ENCODE measurements at places on chromosomes 11 and 22. TPM values are rescaled to one million over a fixed set of nuclear protein-coding genes. Genes with fewer than 3 reads are reported as not detected.
A peak's percentile ranks its signal among the peaks of the same experiment; 100 is the strongest.

GRCh38 chr11:15483205-15483604 is 368.5 kb downstream of the INSC start:
- DNase-seq: no peak

The GGT1 gene
- total RNA-seq: 53.5 TPM

DNA sequence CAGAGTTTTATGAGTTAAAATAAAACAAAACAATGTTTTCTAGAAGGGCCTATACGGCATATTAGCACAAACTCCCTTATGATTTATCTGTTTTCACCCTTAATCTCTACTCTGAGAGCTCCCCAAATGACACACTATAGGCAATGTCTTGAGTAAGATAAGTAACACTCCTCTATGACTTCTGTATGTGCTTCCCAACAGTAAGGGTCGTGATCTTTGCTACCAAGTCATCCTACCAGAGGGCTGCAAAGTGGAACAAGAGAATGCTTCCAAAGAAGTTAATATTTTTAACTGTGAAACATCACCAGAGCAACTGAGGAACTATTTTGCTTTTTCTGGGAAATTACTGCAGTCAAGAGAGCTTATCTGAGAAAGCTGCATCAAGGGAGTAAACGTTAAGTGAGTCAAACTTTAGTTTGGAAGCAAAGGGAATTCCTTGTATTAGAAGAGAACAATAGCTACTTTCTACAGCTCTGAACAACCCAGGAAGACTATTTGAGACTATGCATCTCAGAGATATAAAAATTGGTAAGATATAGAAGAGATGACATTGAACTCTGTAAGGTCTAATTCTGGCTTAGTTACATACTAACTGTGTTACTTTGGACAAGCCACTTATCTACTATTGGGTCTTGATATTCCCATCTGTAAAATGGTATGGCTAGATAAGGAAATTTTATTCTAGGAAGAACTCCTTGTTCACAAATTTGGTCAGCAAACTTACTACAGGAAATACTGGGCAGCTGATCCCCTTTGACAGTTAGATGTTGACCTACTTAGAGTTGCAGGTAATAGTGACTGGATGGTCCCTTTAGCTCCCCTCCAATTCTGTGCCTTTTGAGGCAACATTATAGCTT is 43.7 kb upstream of the CCDC34 start:
- no peak for DNase-seq

GRCh38 chr11:95241681-95242081 is 10.7 kb upstream of the SESN3 start:
- DNase-seq: no peak

The SLC3A2 gene
- 464 TPM for total RNA-seq

DNA sequence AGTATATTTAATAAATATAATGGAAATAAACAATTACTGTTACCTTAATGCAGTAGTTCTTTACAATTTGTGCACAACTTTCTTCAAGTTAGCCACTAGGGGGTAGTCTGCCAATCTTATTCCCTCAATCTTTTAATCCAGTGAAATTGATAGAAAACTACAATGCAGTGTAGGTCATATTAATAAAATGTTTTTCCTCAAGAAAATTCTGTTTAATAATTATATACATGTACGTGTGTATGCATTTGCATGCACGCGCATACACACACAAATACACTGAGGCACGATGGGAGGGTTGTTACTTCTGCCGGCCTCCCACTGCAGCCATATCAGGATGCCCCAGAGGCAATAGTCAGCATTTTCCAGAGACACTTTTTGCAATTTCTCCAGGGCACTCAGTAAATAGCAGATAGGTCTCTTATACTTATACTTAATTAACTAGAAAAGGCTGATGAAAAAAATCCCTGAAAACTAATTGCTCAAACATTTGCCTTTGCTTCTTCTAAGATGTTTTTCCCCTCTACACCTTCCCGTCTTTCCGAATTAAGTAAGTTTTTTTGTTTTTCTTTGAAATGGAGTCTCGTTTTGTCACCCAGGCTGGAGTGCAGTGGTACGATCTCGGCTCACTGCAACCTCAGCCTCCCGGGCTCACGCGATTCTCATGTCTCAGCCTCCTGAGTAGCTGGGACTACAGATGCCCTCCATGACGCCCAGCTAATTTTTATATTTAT is 3.1 kb downstream of the GAB2 start:
- DNase-seq: no peak

The KDELR3 gene
- 10.9 TPM for total RNA-seq

DNA sequence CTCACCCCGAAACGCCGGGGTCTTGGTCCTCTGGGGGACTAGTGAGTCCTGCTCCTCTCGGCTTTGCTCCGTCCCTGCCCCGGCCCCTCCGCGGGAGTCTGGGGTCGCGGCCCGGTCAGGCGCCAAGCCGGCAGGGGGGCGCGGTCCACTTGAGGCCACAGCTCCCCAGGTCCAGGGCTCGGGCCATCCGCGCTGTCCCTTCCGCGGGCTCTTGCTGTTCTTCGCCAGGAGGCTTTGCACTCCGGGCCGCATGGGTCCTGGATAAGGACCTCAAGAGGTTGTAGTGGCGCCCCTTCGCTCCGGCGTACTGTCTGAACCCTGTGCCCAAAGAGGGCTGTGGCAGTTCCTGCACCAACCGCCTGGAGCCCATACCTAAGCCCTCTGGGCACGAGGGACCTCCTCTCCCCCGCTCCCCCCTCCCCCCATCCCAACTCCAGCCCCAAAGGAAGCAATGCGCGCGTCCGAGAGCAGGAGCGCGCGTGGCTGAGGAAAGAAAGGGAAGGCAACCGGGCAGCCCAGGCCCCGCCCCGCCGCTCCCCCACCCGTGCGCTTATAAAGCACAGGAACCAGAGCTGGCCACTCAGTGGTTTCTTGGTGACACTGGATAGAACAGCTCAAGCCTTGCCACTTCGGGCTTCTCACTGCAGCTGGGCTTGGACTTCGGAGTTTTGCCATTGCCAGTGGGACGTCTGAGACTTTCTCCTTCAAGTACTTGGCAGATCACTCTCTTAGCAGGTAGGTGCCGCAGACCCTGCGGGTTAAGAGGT is at the start of gene ADM:
TSS of gene ADM (plus strand) at position 579 of the 767 bp plus-strand sequence. CDS start 628 bp downstream, outside the sequence.
- DNase-seq: peak; percentile 91

DNA sequence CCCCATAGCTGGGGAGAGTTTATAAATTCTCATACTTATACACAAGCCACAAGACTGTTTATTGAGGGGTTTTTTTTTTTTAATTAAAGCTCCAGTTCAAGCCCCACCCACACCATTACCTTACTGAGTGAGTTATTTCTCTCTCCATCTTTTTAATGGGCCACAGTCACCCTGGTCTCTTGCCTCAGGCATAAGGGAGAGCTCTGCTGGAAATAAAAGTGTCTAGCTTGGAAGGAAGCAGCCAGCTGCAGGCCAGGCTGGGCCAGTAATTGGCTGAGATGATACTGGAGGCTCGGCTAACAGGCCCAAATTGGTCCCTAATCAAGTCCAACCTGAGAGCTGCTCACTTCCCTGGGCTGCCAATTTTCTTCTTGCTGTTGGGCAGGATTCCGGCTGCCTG is 174.1 kb downstream of the INSC start:
- no peak for DNase-seq

- DNase-seq: no peak
Observed at GRCh38 chr22:27603800-27604144, 197.8 kb downstream of the MN1 start.

The NLRP14 gene
- 0.07 TPM for total RNA-seq

DNA sequence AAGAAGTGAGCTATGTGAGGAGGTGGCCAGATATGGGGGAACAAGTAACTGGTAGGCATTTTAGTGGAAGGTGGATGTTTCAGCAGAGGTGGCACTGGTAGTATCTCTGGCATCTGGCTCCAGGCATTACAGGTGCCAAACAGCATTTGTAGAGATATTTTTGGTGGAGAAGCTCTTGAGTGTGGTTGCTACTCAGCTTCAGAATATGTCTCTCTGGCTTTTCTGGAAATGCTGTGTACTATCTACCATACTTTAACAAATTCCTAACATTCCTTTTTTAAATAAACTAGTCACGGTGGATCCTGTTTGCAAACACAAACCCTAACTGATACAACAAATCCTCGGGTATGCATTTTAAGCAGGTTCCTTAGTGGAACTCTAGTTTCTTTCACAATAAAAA is 128.0 kb downstream of the BARX2 start:
- DNase-seq: no peak

The C11orf86 gene
- not detected for total RNA-seq

The ARHGEF17 gene
- 4.0 TPM for total RNA-seq
